DND-41 (cell line): ENCODE measurements at places on chromosomes 2 and 18.

- peaks cover 2% of the 10 kb centered on the region for H3K27me3 ChIP-seq
- peak; percentile 9 for DNase-seq
- H3K4me3 ChIP-seq = no peak overlapping the region
- H3K4me1 ChIP-seq = no peaks in the 10 kb centered on the region
- H3K27ac ChIP-seq = no peak overlapping the region
- H3K36me3 ChIP-seq = no peaks in the 10 kb centered on the region
These were observed 487.6 kb downstream of the METTL4 start for GRCh38 chr18:2083691-2084090.

GRCh38 chr2:30226144-30227032 lies 4.9 kb upstream of the LBH start:
- H3K27me3 ChIP-seq = no peaks in the 10 kb centered on the region
- H3K4me3 ChIP-seq = no peak overlapping the region
- H3K4me1 ChIP-seq = peaks cover 43% of the 10 kb centered on the region
- H3K27ac ChIP-seq = peak overlapping the region; percentile 97
- DNase-seq = no peak

DNA sequence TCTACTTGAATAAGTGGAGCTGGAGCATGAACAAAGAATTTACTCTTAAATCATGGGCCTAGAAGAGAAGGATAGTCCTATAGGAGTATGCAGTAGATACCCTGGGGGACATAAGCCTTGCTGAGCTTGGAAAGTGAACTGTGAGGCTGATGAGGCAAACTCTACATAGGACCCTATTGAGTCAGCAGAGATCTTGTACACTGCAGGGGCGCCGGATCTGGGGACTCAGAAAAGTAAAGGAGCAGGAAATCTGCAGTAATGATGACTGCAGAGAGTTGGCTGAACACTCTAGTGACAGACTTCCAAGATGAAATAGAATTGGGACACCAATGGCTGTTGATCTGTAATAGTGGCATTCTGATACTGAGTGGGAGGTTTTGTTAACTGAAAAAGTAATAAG lies 543.7 kb downstream of the XIRP2 start:
- no peaks in the 10 kb centered on the region for H3K36me3 ChIP-seq
- no peak for DNase-seq
- H3K4me1 ChIP-seq = no peaks in the 10 kb centered on the region
- no peak overlapping the region for H3K4me3 ChIP-seq
- no peaks in the 10 kb centered on the region for H3K27me3 ChIP-seq

DNA sequence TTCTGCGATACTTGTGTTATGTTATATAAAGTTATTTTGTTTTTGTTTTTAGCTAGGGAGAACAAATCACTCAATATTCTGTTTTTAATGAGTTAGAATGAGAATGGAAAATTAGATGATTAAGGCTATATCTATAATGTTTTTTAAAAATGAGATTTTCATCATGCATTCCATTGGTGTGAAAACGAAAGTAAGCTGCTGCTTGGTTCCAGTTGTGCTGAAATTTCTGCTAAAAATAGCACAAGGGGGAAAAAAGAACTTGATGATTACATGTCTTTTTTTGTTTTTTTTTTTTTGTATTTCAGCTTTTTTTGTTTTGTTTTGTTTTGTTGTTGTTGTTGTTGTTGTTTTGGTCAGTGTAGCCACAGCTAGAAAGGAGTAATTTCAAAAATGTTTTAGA lies 242.6 kb upstream of the KCNJ3 start:
- no peaks in the 10 kb centered on the region for H3K27me3 ChIP-seq
- H3K27ac ChIP-seq = no peak overlapping the region
- no peaks in the 10 kb centered on the region for H3K36me3 ChIP-seq
- H3K4me1 ChIP-seq = no peaks in the 10 kb centered on the region
- no peak overlapping the region for H3K4me3 ChIP-seq
- no peak for DNase-seq

DNA sequence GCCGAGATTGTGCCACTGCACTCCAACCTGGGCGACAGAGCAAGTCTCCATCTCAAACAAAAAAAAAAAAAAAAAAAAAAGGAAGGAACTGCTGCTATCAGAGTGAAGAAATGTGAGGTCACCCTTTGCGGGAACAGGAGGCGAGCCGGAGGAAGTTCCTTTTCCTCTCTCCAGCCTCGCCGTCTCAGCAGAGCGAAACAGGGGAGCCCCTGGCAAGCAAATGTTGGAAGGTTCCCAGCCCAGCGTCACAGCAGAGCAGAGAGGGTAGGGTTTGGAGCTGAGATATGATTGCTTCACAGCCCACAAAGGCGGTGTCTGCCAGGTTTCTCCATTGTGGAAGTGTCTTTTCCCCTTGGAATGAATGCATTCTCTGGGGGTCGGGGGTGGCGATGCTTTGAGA lies 28.5 kb downstream of the SLC20A1 start:
- no peak overlapping the region for H3K4me3 ChIP-seq
- DNase-seq = no peak
- no peaks in the 10 kb centered on the region for H3K27me3 ChIP-seq
- H3K4me1 ChIP-seq = no peaks in the 10 kb centered on the region
- H3K27ac ChIP-seq = no peak overlapping the region

DNA sequence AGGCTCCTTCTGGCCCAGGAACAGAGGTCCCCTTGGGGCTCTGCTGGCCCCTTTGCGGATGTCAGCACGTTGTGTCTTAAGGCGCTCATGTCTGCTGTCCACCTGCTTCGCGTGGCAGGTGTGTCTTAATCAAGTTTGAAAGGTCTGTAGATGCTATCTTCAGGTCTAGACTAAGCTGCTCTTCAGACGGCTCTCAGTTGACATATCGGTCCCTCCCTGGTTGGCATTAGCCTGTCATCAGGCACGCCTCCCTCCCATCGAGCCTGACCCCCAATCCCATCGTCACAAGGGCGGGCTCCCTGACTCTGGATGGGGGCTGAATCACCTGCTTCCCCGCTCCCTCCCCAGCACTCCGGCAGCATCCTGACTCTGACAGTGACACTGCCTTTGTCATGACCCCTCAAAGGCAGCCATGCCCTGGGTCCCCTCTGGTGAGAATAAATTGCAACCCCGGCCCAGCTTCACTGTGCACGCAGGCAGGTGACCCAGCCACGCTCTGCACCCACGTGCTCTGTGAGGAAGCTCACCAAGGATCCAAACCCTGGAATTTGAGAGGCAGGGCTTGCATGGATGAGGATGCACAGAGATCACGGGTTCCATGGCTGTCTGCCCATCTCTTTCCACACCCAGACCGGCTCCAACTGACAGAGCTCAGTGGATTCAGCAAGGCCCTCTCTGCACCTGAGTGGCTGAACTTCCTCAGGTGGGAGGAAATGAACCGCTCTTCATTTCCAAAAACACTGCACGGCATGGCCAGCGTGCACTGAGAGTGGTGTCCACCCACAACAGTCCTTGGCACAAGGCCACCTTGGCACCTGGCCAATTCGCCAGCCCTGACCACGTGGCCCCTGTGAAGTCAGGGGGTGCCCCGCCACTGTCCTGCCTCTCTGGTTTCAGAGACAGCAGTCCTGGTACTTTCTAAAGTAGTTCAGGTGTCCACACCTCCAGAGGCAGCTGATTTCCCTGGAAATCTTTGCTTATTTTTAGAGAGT lies 110.2 kb upstream of the GPC1 start:
- H3K27ac ChIP-seq = no peak overlapping the region
- H3K27me3 ChIP-seq = peaks cover 19% of the 10 kb centered on the region
- no peak for DNase-seq

GRCh38 chr2:100010606-100011005 lies 131.8 kb downstream of the AFF3 start:
- H3K27me3 ChIP-seq = no peaks in the 10 kb centered on the region
- DNase-seq = no peak
- no peak overlapping the region for H3K4me3 ChIP-seq
- peaks cover 29% of the 10 kb centered on the region for H3K36me3 ChIP-seq

DNA sequence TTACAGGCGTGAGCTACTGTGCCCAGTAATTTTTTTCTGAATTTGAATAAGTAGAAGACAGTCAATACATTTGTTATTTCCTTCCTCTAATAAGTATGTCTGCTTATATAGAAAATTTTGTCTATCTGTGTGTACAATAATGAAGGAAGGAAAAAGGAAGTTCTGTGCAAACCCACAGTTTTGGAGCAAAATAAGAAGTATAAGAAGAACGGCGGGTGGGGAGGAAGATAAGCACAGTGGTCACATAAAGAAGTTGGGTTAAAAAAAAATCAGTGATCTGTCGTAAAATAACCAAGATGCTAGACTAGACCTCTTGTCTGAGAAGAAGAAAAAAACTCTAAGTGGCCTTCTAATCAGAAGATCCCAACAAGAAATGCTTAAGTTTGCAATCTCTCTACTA lies 20.2 kb downstream of the MGAT4A start:
- no peak overlapping the region for H3K27ac ChIP-seq
- DNase-seq = no peak
- H3K4me1 ChIP-seq = no peaks in the 10 kb centered on the region
- H3K36me3 ChIP-seq = peaks cover 2% of the 10 kb centered on the region; the same call in 1 of the 2 replicates
- no peak overlapping the region for H3K4me3 ChIP-seq

GRCh38 chr2:206160807-206161179 lies 1.1 kb downstream of the EEF1B2 start:
- peaks cover 47% of the 10 kb centered on the region for H3K4me1 ChIP-seq
- no peaks in the 10 kb centered on the region for H3K27me3 ChIP-seq
- H3K36me3 ChIP-seq = peaks cover 51% of the 10 kb centered on the region
- H3K4me3 ChIP-seq = peak overlapping the region; percentile 79; the same call in 1 of the 2 replicates
- no peak for DNase-seq
- H3K27ac ChIP-seq = peak overlapping the region; percentile 98

DNA sequence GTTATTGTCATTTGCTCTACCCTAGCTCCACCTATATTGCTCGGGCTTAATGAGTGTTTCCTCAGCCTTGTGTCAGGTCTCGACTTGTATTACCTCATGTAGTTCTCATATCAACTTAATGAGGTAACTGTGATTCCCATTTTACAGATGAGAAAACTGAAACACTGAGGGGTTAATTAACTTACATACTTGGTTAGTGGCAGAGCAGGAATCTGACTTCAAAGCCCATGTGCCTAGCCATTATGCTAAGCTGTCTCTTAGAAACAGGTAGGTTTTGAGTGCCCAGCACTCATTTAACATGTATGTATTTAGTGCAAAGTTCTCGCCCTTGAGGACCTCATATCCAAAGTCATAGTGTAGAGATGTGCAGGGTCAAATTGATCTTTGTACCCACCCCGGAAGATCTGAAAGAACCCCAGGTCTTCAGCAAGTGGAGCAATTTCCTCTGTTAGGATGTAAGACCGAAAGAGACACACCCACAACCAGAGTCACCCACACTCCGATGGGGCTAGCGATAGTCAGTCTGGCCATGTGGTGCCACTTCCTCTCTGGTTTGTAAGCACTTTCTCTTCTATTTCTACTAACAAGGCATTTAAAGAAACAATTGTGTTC lies 121.0 kb upstream of the SLC39A10 start:
- peak overlapping the region; percentile 97 for H3K27ac ChIP-seq
- no peak overlapping the region for H3K4me3 ChIP-seq
- H3K36me3 ChIP-seq = no peaks in the 10 kb centered on the region
- no peaks in the 10 kb centered on the region for H3K27me3 ChIP-seq
- peaks cover 80% of the 10 kb centered on the region for H3K4me1 ChIP-seq
